Uterus (tissue), 4 donors: ENCODE measurements at places on chromosomes 5 and 9.

DNA sequence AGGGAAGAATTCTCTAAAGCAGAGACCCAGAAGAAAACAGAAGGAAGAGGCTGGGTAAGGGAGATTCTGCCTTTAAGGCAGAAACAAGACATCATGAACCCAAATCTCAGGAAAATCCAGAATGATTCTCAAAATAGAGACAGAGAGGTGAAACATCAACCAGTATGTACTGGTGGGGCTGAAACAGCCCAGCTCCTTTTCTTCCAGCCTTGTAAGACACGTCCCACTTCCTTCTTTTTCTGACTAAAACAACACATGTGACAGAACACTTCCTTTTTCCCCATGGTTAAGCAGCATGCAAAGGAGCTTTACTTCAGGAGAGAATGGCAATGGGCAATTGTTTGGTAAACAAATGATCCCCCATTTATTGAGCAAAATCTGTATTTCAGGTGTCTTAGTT is 230.8 kb upstream of the NR4A3 start:
- DNase-seq = no peak

GRCh38 chr5:143213231-143213850 is 190.1 kb downstream of the NR3C1 start:
- DNase-seq = no peak

- no peak for DNase-seq
Observed at GRCh38 chr9:82991671-82992070, 71.3 kb downstream of the RASEF start.

DNA sequence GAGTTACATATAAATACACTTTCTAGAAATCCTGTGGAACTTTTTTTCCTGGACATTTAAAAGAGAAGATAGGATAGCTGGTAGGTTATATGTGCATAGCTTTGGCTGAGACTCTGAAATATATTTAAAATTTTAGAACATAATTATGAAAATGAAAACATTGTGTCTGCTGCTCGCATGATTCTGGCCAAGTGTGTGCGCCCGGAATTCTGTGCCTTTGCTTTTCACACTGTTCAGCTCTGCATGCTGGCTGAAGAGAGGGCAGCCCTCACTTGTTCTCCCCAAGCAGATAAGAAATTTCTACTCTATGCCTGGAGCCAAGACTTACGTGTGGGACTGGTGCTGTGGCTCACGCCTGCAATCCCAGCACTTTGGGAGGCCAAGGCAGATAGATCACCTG is 153.9 kb downstream of the MED10 start:
- no peak for DNase-seq

GRCh38 chr5:126456217-126456820 is 33.1 kb downstream of the GRAMD2B start:
- DNase-seq = no peak

GRCh38 chr5:59238126-59238902 is 655.2 kb downstream of the PDE4D start:
- no peak for DNase-seq

GRCh38 chr5:91727463-91727862 is 344.3 kb upstream of the ARRDC3 start:
- no peak for DNase-seq

- DNase-seq = no peak
Observed at GRCh38 chr9:111236332-111236731, 93.7 kb downstream of the OR2K2 start.

- no peak for DNase-seq
Observed at GRCh38 chr9:129562514-129562913, 58.4 kb downstream of the C9orf50 start.

DNA sequence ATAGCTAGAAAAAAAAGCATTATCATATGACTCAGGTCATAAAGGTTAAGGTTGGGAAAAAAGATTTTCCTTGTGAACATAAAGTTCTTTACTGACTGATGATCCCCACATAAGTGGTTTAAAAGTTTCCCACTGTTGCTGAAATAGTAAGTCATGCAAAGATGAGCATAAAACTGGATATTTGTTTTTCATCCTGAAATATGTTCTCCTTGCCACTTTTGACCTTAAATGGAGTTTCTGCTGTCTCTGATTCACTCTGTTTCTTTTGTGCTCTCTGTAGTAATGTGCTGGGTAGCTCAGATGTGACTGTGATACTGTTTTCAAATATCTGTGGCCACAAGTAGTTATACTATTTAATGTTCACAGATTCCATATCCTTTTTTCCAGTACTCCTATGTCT is 162.5 kb upstream of the GAS1 start:
- DNase-seq = no peak

DNA sequence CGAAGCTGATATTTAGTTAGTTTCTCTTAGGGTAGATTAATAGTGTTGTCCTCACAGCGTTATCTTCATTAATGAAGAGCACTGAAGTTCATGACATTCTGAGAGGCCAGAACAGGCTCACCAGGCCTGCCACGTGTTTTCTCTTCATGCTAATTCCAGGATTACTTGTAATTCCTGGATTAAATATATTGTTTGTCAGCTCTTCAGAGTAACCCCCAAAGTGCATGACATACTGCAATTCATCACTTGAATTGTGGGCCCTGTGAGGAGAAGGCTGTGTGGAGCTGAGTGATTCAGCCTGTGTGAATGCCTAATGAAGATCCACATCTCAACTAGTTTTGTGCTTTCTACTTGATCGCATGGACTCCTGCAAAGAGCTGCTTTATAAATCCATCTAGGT is 401.0 kb upstream of the ADAMTSL1 start:
- DNase-seq = peak; percentile 68

- DNase-seq = no peak
Observed at GRCh38 chr5:152592416-152592815, 187.3 kb upstream of the NMUR2 start.

DNA sequence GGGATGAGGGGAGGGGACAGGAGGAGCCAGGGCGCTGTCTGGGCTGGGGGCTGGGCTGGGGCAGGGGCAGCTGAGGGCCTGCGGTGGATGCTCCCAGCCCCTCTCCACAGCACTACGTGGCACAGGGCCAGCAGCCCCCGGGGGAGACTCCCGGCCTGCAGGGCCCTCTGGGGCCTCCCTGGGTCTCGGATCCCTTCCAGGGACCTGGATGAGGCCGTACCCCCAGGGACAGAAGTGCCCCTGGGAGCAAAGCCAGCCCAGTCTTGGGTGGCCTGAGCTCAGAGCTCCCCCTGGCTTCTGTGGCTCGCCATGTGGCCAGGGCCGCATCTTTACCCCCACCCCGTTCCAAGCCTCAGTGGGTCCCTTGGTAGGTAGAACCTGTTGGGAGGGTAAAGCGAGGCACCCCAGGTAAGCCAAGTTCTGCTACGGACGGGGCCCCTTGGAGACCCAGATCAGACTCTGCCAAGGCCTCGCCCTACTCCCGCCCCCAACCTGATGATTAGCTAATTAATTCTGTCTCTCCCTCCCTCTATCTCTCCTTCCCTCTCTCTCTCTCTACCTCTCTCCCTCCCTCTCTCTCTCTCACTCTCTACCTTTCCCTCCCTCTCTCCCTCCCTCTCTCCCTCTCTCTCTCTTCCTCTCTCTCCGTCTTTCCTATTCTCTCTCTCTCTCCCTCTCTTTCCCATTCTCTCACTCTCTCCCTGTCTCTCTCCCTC is 24.3 kb downstream of the KCNT1 start:
- DNase-seq = no peak

DNA sequence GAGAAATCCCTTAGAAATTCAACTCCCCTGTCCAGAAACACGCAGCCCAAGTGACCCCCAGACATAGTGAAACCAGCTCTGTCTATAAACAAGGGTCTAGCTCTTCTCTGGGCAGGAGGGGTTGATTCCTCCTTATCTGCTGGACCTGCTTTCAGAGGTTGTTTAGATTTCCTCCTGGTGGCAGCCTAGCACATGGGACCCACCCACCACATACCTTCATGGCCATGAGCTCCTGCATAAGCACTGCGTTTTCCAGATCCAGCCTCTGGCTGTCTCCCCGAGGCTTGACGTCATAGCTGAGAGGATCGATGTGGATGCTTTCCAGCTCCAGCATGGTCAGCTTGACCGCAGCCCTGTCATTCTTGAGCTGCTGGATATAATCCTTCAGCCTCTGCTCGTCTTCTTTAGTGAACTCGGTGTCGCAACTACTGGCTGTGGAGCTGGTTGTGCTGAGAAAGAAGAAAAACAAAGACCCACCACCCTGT is 77.0 kb downstream of the DCP2 start:
- peak; percentile 85 for DNase-seq

DNA sequence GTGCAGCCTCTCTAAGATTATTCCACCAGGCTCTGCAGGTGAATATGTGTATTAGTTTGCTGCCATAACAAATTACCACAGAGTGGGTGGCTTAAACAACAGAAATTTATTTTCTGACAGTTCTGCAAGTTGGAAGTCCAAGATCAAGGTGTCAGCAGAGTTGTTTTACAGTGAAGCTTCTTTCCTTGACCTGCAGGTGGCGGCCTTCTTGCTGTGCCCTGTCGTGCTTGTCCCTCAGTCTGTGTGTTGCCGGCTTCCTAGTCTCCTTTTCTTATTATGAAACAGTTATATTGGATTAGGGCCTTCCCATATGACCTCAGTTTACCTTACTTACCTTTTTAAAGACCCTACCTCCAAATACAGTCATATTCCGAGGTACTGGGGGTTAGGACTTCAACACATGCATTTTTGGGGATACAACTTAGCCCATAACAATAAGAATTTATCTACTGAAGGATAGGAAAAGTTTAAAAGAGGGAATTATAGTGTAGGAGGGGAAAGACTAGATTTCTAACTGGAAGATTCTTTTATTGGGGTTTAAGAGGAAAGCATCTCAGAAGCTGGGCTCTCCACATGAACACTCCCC is 97.4 kb downstream of the OSTF1 start:
- DNase-seq = no peak

DNA sequence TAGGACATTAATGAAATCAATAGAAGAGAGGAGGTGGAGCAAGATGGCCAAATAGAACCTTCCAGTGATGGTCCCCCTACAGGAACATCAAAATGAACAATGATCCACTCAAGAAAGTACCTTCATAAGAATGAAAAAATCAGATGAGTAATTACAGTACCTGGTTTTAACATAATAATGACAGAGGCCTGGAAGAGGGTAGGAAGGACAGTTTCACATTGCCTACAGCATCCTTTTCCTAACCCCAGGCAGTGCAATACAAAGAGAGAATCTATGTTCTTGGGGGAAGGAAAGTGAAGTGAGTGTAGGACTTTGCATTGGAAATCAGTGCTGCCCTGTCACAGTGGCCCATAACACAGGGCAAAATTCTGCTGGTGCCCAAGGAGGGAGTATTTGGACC is 81.2 kb upstream of the SPTLC1 start:
- DNase-seq = no peak

DNA sequence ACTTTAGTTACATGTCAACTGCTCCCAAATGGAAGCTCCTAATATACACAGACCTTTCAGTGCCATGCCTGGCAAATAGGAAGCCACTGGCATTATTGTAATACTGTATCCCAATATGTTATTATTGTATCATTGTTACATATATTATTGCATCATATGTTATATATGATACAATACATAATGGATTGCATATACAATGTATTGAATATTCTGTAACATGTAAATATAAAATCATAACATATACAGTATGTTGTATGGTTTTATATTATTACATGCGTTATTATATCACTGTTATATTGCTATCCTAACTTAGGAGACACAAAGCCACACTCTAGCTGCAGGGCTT is 38.5 kb downstream of the RAPGEF1 start:
- DNase-seq = no peak

DNA sequence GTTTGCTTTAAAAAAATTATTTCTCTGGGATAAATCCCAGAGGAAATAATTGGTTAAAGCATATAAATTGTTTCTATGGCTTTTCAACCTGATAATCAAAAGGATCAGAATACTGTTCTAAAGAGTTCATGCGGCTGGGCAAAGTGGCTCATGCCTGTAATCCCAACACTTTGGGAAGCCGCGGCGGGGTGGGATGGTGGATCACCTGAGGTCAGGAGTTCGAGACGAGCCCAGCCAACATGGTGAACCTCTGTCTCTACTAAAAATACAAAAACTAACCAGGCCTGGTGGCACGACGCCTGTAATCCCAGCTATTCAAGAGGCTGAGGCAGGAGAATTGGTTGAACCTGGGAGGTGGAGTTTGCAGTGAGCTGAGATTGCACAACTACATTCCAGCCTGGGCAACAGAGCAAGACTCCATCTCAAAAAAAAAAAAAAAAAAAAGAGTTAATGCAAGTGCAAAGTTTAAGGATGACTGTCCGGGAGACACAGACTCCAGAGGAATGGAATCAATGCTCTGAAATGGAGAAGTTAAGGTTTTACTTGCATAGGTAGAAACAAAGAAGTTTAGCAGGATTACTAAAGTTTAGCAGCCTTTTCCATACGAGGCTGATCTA is 16.6 kb upstream of the GRHPR start:
- DNase-seq = no peak

DNA sequence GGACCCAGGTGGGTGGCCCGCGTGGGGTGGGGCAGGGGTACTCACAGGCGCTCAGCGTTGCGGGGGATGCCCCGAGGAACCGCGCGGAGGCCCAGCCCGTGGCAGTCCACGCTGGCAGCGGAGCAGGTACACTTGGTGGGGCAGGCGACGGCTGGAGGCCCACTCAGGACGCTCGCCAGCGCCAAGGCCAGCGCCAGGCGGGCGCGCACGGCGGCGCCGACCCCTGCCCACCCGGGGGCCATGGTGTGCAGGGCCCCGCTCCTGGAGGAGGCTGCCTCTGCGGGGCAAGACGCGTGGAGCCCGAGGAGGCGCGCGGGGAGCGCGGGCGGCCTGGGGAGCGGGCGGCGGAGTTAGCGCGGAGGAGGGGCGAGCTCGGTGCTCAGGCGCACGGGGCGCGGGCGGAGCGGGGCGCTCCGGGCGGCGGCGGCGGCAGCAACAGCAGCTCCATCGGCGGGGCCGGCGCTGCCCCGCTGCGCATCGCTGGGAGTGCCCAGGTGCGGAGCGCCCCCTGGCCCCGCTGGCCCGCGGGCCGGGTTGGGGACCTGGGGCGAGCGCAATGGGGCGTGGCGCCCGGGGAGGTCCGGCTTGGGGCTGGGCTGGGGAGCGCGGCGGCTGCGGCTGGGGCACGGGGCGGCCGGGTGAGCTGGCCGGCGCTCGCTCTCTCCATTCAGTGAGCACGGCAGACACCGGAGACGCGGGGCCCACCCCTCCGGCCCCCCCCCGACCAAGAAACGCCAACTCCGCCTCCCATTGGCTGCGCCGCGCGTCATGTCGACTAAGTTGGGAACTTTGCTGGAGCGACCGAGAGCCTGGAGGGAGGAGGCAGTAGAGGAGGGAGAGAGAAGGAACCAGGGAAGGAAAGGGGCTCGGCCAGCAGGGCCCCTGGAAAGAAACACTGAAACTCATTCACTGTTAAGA is at the start of gene SLIT3:
TSS of gene SLIT3 (minus strand) at position 672 of the 918 bp plus-strand sequence. CDS start at position 242, 430 bp downstream.
- DNase-seq = peak; percentile 85

- DNase-seq = no peak
Observed at GRCh38 chr9:136082496-136083361, 12.4 kb downstream of the NACC2 start.

- DNase-seq = no peak
Observed at GRCh38 chr5:79136618-79137017, 25.0 kb downstream of the BHMT start.
